Osteocyte (in vitro differentiated cells): ENCODE measurements at places on chromosomes 5 and 9.

DNA sequence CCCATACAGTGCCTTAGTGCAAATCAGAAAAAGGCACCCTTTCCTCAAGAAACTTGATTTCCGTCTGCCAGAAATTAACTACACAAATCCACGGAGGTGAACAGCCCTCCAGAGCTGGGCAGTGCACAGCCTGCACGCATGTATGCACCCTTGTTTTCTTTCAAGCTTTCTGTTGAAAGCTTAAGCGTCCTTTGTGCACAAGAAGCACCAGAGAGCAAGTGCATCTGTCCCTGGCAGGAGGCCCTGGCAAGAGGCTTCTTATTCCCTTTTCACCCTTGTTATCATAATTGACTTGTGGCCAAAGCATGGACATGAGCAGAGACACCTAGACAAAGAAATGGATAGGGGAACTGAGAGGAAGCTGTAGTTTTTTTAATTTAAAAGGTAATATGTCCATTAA, 47.4 kb upstream of the ATG10 start:
- DNase-seq = no peak

GRCh38 chr5:111781200-111781599, 24.2 kb upstream of the NREP start:
- DNase-seq = no peak

DNA sequence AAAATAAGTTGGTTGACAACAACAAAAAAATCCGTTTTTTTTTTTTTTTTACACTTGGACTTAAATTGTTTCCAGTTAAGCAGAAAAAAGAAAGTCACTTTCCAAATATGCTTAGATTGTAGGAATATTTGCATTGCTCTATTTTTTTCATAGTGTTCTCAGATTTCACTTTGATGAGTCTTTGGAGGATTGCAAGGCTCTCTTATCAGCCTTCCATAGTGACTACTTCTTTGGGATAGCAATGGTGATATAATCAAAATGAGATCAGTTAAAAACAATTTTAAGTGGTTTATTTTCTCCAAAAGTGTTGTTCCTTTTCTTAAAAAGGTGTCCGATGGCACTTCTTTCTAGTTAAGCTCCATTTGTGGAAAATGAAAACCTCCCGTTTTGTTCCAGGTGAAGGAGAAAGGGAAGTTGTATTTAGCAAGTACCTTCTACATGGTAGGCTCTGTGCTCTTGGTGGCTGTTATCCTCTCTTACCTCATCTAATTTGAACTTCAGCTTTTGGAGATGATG, 3.9 kb downstream of the RASGRF2 start:
- DNase-seq = no peak

DNA sequence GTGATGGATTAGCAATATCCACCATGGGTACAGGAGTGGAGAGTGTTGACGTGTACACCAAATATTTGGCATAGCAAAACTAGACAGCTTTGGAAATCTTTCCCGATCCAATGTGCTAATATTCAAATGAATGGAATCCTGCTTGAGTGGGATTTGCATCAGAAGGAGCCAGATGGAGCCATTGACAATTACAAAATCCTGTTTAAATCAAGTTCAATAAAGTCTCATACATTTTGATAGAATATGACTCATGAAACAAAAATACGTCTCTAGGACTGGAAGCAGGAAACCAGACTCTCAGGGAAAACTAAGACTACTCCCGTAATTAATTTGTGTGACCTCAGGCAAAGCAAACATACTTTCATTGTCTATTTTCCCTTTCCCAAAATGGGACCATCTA, 13.0 kb downstream of the TNC start:
- DNase-seq = no peak

DNA sequence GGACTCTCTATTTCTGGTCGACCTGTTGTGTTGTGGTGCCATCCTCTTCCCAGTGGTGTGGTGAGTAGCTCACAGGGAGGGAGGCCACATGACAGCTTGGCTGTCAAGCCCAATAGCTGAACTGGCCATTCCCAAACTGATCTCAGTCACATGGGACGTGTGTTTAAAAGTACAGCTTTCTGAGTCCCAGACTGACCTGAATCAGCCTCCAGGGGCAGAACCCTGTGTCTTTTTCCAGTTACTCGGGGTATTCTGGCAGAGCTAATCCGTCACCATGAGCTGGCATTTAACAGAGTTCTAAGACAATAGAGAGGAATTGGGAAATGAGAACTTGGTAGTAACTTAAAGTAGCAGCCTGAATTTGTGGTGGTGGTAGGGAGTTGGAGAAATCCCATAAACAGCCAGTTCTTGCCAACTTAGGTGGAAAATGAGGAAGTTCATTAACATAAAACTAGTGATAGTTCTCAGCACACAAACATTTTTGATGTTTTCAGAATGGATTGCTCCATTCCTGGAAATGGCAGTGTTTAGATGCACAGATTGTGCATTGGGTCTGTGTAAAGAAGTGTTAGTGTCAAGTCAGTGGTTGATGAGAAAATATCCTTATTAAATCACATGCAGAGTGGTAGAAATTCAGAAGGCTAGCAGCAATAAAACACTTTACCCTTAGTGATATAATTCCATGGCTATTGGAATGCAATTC, 50.9 kb downstream of the GPR107 start:
- no peak for DNase-seq
